ENCODE measurements at places on chromosomes 6 and 20.

- DNase-seq: no peak
These were observed 73.9 kb upstream of the MLIP start for GRCh38 chr6:54037277-54037779.

GRCh38 chr6:73515204-73515655, 5.6 kb downstream of the EEF1A1 start:
- no peak for DNase-seq

- DNase-seq: peak; percentile 84
These were observed 79.5 kb upstream of the MYL9 start for GRCh38 chr20:36461600-36462439.

DNA sequence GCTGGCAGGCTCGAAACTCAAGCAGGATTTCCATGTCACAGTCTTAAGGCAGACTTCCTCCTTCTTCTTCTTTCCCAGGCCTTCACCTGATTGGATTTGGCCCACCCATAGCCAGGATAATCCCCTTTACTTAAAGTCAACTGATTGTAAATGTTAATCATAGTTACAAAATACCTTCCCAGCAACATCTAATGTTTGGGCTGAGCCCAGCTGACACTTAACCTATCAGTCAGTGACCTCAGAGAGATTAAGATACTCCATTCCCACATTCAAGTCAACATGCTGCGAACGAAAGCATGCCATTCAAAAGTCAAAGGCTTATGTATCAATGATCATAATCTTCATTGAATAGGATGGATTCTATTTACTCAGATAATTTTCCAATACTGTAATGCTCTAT, 16.0 kb downstream of the MAP7 start:
- DNase-seq: no peak

- no peak for DNase-seq
These were observed 516.5 kb downstream of the CD83 start for GRCh38 chr6:14634072-14634471.
